ENCODE measurements at places on chromosomes 12 and 14.

DNA sequence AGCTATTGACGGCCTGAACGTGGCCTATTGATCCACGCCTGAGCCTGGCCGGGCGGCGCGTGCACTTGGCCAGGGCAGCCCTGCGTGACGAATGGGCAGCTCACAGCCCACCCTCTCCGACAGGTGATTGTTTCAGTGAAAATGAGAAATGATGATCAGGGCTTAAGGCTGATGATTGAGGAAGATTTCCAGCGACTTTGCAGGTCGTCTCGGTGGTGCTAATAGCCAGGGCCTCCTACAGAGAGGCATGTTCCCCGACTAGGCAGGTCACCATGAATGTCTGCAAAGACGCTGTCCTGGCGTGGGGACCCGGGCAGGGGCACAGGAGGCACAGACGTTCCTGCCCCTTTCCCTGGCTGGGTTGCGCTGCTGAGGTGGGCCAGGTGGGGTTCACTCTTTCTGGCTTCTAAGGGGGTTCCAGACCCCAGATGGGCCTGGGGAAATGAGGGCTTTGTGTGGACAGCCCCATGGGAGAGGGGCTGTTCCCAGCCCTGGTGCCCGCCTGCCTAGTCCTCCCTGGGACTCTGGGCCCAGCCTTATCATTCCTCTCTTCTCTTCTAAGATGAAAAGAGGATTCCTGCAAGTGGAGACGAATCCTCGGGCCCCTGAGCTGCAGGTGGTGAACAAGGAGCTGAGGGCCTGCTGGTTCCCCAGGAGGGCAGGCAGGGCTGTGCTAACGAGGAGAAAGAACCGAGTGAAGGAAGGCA lies 157.4 kb downstream of the KIF26A start:
- DNase-seq: no peak

GRCh38 chr12:91767237-91767636 lies 378.4 kb downstream of the BTG1 start:
- DNase-seq: no peak

DNA sequence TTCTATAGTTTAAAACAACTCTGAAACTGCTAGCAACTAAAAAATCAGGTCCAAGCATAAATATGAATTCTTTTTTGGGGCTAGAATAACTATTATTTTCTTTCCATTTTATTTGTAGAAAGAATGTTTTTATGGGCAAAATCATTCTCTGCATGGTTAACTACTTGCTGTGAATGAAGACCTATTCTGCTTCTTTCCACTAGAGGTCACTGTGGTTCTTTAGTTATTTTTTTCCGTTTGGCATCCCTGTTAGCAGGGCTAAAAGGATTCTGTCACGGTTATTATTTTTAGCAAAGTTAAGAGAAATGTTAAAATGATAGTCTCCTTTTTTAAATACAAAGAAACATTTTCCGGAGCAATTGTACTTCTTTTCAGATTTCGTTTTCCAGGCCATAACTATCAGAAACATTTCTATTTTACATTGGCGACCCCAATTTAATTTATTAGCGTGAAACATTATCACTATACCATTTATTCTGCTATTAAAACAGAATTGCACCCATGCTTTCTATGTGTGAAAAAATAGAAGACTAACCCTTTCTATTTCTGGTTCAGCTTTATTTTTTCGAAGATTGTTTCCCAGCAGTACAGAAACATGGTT lies 404.8 kb downstream of the ATP23 start:
- no peak for DNase-seq

GRCh38 chr14:89422952-89423345 lies 5.9 kb upstream of the FOXN3 start:
- no peak for DNase-seq

GRCh38 chr12:8870586-8870985 lies 43.7 kb upstream of the PHC1 start:
- DNase-seq: no peak

DNA sequence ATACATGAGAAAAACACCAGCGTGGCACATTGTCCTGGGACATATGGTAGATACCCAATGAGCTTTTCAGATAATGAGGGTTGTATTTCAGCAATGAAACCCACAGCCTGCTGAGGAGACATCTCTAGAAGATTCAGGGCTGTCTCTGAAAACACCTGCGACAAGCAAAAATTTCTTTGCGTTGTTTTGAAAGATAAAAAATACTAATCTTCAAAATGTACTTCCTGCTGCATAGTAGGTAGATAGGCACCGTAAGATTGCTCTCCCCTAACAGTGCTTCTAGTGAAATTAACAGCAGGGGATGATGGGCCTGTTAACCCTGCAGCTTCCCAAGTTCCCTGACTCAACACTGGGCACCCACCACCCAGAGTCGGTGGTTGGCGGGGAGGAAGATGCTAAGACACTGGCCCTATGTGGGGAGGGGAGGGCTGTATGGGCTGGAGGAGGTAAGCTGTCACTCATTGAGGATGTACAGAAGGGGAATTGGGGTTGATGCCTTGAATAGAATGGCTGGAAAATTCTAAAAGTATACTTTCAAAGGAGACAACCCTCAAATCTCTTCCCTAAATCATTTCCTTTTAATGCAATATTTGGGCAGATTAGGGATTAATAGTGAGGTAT lies 20.0 kb downstream of the ZFP36L1 start:
- no peak for DNase-seq

- DNase-seq: no peak
Observed at GRCh38 chr14:78425782-78426181, 255.6 kb downstream of the NRXN3 start.

DNA sequence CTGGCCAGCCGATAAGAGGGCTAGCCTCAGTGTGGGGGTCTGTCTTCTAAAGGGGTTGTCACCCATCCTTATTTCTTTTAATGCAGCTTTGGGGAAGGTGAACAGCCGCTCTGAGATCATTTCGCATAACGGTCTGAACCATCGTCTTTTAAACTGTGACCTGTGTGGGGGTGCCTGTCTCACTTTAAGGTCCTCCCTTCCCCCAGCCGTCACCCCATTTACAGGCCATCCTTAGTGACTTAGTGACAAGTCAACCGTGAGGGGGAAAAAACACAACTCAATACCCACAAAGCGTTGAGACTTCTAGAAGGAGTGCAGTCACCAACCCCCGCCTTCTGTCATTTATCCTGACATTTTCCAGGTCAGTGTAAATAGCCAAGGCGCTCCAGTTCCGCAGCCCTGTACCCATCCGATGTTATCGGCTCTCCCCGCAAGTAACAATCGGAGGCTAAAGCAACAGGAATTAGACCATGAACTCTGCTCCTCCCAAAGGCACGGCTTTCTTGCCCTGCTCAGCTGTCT lies 505 bp upstream of the DENND5B start:
- DNase-seq: no peak

GRCh38 chr12:85516667-85517325 lies 236.8 kb downstream of the ALX1 start:
- no peak for DNase-seq

- no peak for DNase-seq
Observed at GRCh38 chr14:80695869-80696268, 245.7 kb downstream of the CEP128 start.

Measured in stimulated activated CD4-positive, alpha-beta T cell treated with anti-CD3 and anti-CD28 coated beads, Interleukin-1b, Interleukin-23, amount 100 ng/mL, for 1 hour (primary cell).